ENCODE measurements at places on chromosomes 5 and 9.

GRCh38 chr9:136411378-136411777 lies 920 bp downstream of the PMPCA start:
- DNase-seq: no peak

DNA sequence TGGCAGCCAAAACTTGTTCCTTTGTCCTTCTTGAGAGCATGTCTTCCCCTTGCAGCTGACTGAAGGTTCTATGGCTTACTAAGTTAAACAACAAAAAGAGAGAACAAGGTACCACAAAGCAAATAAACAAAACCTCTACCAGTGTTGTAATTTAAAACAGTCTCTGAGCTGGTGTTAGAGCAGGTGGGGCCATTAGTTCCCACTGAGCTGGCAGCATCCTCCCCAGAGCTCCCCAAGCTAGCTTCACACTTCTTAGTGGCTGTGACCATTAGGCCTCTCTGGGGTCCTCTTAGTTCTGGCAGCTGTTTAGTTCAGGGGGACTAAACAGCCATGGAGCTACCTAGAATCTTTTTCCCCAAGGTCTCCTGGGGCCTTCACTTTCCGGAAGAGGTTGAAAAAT lies 128.6 kb upstream of the ELL2 start:
- no peak for DNase-seq

DNA sequence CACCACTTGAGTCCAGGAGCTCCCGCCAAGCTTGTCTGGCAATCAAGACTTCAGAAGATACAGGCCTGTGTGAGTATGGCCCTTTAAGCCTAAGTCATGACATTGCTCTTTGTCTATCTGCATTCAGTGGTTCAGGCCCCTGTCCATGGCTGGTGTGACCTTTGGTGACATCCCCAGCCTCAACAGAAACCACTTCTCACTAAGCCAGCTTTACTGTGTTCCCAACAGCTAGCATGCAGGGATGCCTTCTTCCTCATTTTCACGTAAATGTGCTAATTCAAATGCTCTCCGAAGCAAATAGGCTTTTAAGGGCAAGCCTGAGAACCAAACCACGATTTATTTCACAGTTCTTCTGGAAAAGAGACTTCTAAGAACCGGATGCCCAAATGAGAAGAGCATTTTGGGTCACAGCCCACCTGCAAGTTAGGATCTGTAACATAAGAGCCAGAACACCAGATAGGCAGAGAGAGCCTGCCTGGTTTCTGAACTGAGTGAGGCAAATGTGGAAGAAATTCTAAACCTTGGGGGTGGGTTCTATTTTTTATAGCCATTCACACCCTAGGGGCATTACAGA lies 14.9 kb downstream of the CD180 start:
- no peak for DNase-seq

- peak; percentile 60 for DNase-seq
Measured at GRCh38 chr5:134129411-134130238, 15.1 kb downstream of the TCF7 start.

DNA sequence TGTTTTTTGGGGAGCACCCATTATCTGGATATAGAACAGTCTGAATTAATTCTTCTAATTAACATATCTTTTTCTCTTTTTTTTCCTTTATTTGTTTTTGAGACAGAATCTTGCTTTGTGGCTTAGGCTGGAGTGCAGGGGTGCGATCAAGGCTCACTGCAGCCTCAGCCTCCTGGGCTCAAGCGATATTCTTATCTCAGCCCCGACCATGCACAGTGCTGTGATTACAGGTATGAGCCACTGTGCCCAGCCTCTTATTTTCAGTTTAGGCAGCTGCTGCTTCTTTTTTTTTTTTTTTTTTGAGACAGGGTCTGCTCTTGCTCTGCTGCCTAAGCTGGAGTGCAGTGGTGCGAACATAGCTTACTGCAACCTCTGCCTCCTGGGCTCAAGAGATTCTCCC lies 20.2 kb downstream of the UBE2R2 start:
- DNase-seq: no peak

DNA sequence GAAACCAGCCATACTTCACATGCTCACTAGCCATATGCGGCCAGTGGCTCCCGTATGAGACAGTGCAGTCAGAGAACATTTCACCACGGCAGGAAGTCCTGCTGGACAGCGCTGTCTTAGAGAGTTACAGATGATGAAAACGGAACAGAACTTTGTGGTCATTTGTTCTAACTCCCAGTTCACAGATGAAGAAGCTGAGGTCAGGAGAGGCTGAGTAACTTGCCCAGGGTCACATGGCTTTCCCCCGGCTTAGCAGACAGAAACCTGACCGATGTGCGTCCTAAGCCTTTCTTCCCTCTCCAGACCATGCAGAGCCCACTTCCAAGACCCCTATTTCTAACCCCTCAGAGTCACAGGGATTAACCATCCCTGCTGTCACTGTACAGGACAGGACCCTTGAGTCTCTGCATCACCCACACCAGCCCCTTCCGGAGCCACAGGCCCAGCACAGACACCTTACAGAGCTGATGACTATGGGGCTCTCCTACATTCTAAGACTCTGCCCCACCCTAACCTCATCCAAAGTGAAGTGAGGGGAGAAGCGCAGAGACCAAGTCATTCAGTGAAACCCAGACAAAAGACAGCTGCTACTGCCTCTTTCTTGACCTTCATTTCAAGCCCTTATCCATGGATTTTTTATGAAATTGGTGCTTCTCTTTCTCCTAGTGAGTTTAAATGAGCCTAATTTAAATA lies 86.9 kb downstream of the PTPN3 start:
- peak; percentile 39 for DNase-seq

Data from stimulated activated naive CD8-positive, alpha-beta T cell treated with anti-CD3 and anti-CD28 coated beads, Interleukin-15, amount 100 ng/mL, for 72 hours (primary cell).